ENCODE measurements at places on chromosomes 5 and 9.

GRCh38 chr9:91253488-91253887 is 108.2 kb downstream of the AUH start:
- DNase-seq = no peak

DNA sequence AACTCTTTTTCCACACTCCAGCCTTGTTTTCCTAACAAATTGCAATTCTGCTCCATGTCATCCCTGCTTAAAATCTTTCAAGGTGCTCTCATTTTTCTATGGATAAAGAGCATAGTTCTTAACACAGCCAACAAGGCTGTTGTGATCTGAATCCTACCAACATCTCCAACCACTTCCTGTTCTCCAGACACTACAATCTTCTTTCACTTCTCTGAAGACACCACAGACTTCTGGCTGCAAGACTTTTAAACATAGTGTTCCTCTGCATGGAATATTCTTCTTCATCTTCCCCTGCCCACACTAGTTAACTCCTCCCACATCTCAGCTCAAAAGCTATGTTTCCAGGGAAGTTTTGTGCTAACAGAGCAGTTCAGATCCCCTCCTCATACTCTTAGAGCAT is 404.8 kb downstream of the MAN2A1 start:
- DNase-seq = no peak

DNA sequence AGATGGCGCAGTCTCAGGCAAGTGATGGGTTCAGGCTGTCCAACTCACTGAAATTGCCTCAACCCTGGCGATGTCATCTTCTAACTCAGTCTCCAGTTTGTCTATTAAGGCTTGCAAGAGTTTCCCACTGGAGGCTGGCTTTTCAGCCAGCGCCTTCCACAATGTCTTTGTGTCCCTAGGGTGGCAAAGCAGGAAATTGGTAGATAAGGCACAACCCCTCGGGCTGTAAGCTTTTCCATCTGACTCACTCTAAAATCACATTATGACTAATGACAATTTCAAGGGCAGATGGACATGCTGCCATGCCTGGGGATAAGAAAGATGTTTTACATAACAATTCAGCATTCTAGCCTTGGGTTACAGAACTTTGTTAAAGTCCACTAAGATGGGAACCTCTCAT is 61.9 kb downstream of the MROH2B start:
- DNase-seq = peak; percentile 53

DNA sequence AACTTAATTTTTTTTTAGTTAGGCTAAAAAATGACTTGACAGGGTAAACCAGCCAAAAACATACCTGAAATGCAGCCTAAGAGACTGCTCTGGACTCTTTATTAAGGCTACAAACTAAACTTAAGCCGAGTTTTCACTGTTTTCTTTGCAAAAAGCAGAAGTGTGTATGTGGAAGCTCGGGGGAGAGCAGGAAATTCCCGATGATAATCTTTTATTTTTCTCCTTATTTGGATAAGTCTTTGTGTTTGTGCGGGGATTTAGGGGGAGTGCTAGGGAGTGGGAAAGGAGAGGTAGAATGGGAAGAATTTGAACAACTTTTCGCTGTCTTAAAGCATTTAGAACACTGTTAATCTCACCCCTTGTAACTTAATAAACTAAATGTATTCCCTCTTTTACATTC is 30.7 kb upstream of the GPR21 start:
- DNase-seq = no peak

GRCh38 chr5:177368869-177369644 is 11.3 kb downstream of the RGS14 start:
- DNase-seq = peak; percentile 41

DNA sequence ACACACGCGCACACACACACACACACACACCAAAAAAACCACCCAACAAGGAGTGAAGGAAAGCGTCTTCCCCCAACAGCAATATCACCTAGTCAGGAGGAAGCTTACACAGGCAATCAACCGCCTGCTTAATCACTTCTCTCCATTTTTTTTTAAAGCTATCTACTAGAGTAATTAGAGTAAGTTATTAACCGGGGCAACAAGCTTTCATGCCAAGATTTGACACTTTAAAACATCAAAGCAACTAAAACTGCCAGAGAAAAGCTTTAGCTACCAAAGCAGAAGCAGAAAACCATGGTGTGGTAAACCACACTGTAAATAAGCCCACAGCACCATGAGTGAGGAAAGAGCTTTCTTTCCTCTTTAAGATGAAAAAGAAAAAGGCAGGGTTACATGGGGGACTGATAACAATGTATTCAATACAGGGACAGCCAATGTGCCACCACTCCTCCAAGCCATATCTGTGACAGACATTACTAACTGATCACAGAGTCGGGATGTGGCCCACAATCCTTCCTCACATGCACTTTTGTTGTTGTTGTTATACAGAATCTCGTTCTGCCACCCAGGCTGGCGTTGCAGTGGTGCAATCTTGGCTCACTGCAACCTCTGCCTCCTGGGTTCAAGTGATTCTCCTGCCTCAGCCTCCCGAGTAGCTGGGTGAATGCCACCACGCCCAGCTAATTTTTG is 282.1 kb downstream of the CRB2 start:
- no peak for DNase-seq

- no peak for DNase-seq
Measured at GRCh38 chr5:54390539-54391031, 64.9 kb upstream of the HSPB3 start.

- no peak for DNase-seq
Measured at GRCh38 chr5:163772644-163773043, 267.2 kb downstream of the MAT2B start.

- DNase-seq = peak; percentile 60
Measured at GRCh38 chr5:10565785-10566542, 2.1 kb downstream of the ANKRD33B start.

DNA sequence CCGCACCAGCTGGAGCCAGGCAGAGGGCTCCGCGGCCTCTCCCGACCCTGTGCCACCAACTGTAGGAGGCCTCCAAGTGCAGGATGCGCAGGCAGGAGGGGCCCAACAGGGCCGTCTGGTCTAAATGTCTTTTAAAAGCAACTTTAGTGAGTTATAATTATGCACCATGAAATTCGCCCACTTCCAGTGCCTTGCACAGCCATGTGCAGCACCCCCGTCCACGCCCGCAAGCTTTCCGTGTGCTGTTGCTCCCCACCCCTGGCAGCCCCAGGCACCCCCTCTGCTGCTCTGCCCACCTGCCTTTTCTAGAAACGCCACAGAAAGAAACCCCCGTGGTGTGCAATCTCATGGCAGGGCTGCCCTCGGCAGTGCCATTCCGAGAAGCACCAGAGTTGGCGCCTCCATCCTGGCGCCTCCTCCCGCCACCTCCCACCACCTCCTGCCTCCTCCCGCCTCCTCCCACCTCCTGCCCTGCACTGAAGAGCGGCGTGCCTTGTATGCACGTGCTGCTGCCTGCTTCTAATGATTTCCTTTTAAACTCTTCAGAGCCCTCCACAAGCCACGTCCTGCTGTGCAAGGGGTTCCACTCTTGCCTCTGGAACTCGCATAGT is 7.5 kb upstream of the SLC6A18 start:
- no peak for DNase-seq

GRCh38 chr9:36319183-36319582 is 60.9 kb upstream of the GNE start:
- DNase-seq = no peak

DNA sequence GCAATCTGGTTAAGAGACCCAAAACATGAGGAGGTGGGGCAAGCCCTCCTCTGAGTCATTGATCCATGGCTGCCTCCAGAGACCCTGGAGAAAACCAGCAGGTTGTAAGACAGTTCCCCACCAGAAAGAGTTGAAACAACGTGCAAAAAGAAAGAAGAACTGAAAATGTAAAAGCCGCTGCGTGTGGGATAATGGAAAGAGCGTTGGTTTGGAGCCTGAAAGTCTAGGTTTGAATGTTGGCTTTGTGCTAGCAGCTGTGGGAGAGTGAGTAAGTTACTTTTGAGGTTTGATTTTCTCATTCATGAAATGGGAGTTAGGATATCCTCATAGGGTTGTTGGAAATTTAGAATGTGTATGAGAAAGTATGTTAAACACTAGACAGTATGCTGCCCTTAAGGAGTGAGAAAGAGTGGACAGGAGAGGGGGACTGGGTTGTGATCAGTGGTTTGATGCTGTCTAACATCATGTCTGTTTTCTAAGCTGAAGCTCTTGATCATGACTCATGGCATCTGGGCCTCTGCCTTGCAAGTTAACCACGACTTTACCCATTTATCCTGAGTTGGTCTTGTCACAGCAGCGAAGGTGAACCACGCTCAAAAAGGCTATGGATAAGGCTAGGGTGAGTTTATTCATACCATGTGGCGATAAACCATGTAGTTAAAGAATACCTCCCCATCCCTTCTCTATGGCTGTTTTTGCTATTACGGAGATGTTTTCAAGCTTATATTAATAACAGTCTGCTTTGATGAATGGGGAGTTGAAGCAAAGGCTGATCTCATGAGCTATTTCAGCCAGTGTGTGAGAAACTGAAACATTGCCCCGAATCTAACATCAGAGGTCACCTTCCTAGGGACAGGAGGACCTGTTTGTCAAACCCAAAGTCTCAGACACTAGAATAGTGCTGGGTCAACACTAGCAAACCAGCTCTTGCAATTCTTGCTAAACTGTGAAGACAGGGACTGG is 41.3 kb downstream of the ZNF366 start:
- DNase-seq = peak; percentile 42

- no peak for DNase-seq
Measured at GRCh38 chr9:105320568-105320967, 76.1 kb downstream of the SLC44A1 start.

DNA sequence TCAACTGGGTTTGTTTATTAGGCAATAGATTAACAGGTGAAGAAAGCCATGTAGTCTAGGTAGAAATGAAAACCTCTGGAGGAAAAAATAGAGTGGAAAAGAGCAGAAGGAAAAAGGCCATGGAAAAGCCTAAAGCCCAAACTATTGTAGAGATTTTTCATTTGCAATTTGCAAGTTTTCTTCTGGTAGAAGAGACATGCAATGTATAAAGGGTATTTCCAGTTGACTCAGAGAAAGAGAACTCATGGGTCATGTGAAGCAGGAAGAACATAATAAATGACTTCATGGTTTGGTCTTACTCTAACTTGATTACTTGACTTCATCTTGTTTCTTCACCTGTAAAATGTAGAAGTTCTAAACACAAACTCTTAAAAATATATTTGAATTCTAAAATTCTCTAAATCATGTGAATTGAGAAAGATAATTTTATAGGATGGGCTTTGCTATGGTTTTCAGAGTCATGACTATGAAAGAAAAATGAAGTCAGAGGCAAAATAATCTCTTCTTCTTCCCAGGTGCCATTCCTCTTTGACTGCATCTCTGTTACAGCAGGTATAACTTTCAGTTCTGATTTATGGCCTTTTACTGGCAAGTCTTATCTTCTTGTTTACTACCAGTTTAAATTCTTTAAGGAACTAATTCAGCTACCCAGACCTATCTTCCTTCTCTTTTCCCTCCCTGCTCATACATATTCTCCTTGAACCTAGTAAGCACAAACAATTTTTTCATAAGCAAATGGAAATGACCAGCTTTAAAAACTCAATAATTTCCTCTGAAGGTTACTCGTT is 47.7 kb upstream of the TMC1 start:
- DNase-seq = peak; percentile 46

DNA sequence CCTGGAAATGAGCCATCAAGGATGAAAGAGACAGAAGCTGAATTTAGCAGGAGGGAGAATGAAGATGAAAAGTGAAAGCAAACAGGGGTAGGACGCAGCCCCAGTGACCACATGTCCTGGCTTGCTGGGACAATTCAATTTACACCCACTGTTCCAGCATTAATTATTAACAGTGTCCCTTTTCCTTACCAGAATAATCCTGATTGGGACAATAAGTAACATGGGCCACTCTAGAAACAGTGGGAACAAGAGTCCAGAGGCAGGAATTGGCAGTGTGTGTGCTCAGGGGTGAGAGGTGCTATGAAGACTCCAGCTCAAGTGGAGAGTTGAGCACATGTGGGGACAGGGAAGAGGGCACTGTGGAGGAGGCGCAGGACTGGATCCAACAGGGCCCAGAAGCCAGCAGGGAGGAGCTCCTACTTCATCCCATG is 147.1 kb downstream of the C5orf15 start:
- no peak for DNase-seq

DNA sequence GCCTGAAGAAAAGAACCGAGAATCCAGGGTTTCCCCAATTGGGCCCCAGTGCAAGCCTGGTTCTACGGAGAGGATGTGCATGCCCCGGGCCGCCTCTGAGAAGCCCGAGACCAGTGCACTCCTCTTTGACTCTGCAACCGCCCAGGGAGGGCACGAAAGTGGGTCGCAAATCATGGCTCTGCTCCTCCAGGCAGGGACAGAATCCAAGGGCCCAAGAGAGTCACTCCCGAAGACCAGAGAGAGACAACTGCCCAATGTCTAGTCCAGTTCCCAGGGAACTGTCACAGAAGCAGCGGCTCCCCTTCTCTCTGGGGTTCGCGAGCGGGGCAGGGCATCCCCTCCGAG is 107.8 kb downstream of the PSD2 start:
- no peak for DNase-seq

- no peak for DNase-seq
Measured at GRCh38 chr5:170327829-170328228, 30.3 kb upstream of the LCP2 start.

GRCh38 chr5:16595881-16596580 is 20.8 kb downstream of the RETREG1 start:
- DNase-seq = peak; percentile 17

DNA sequence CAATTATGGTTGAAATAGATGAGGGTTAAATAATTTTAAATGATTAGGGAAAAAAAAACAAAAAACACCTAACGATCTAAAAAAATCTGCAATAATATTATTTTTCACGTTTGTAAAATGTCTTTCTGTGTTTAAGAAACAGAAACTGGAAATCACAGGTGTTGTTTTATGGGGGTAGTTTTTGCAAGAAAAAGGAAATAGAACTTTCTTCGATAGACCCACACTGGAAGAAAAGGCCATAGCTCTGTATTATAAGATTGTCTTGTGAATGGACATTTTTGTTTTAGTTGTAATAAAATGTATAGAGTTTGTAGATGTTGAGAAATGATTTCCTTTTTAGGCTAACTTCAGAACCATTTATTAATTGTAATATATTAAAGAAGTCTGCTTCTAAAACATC is 5.5 kb downstream of the CSNK1G3 start:
- no peak for DNase-seq

DNA sequence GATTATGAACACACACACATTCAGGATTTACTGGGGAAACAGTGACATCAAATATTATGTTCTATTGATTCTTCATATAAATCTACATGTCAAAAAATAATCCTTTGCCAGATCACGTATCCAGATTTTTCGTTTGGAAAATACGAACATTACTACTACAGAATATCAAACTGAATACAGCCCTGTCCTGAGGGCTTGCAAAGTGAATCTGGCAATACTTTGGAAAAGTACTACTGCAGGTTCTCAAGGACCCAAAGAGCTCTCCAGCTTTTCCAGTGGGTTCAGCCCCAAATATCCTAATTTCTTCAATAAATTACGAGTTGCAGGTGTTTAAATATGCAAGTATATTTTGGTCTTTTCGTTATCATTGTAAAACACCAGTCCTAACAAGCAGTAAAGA is 411 bp upstream of the NDUFS4 start:
- DNase-seq = no peak

- no peak for DNase-seq
Measured at GRCh38 chr9:112629671-112630485, 88.0 kb downstream of the INIP start.

- no peak for DNase-seq
Measured at GRCh38 chr5:97476852-97477534, 293.9 kb upstream of the RIOK2 start.
